ENCODE measurements at places on chromosomes 16 and 17.
A peak's percentile ranks its signal among the peaks of the same experiment; 100 is the strongest.

GRCh38 chr17:78647032-78647431 is 69.8 kb upstream of the DNAH17 start:
- no peak for DNase-seq

DNA sequence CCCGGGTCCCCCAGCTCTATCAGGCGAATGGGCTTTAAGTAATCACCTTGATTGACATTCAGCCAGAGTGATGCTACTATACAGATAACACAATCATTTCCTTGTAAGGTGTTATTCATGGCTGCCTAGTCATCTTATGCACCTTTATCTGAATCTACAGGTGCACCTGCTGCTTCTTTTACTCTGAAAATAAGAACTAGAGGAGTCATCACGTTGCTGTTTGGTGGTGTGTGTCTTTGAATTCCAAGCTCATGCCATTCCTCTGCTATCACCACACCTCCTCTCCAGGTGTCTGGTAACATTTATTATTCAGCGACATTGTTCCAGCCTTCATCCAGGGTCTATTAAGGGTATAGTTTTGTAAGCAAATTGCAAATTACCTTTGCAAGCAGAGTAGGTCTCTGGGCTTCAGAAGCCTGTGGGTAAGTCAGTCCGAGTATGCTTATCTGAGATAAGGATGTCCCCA is 51.9 kb downstream of the NOS2 start:
- DNase-seq = no peak

- DNase-seq = no peak
Observed at GRCh38 chr17:80803451-80804428, 187.9 kb upstream of the CHMP6 start.

- DNase-seq = no peak
Observed at GRCh38 chr17:10439816-10440215, 18.1 kb upstream of the MYH8 start.

GRCh38 chr17:61555127-61555566 is 35.9 kb downstream of the NACA2 start:
- DNase-seq = no peak

DNA sequence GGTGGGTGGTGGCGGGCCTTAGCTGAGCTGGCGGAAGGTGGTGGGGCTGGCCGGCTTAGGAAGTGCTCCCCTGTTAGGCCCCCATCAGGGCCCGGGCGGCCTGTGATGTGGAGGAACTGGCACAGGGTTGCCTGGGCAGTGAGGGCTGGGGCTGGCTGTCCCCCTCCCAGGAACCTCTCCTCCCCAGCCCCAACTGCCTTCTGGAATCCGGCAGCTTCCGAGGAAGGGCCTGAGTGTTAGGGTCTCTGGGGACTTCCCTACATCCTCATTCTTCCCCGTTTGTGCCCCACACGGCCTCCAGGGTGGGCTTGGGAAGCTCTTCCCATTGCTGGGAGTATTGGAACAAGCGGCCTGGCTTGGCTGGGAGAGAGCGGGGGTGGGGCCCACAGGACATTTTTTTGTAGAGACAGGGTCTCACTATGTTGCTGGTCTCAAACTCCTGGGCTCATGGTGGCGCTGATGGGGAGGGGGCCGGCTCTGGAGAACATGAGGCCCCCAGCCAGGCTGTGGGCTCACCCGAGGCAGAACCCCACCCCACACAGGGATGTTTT is 89.9 kb upstream of the CIBAR2 start:
- no peak for DNase-seq

GRCh38 chr16:84423416-84423837 is 55.1 kb downstream of the ATP2C2 start:
- DNase-seq = no peak

GRCh38 chr17:38967290-38967738 is at the start of gene FBXO47:
FBXO47 (minus strand) TSS chr17:38967403; CDS start chr17:38963025, 4,378 bp downstream.
- peak; percentile 97 for DNase-seq

GRCh38 chr16:89491238-89491869 is 993 bp upstream of the ANKRD11 start:
- no peak for DNase-seq

DNA sequence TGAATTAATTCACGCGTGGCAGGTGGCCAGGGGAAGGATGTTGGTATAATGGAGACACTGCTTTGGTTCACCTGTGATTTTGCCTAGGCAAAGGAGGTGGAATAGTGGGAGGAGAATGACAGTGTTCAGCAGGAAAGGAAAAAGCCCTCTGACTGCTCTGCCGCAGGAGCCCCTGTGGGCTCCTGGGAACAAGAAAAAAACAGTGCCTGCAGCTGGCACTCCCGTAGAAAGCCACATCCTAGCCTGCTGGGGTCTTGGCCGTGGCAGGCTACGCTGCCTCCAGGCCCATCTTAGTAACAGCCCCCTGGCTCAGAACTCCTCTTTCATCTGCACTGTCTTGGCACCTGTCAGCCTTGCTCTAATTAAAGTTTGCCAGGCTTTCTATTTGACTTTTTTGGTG is 20.6 kb downstream of the ADORA2B start:
- no peak for DNase-seq

DNA sequence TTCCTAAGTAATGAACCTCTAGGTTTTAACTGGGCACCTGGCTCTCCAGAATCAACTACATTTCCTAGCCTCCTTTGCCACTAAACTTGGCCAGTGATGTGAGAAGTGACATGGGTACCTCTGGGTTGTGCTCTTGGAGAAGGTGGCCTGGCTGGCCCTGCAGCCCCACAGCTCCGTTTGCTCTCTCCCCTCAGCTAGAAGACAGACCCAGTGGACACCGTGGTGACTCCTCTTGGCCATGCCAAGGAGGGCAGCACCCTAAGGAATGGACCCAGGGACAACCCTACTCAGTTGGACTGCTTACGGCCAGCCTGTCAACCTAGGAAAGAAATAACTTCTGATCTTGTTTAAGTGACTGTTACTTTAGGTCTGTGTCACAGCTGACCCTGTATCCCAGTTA is 151.4 kb downstream of the TMEM132E start:
- DNase-seq = no peak

GRCh38 chr17:16989953-16990860 is 18.3 kb upstream of the TNFRSF13B start:
- no peak for DNase-seq

DNA sequence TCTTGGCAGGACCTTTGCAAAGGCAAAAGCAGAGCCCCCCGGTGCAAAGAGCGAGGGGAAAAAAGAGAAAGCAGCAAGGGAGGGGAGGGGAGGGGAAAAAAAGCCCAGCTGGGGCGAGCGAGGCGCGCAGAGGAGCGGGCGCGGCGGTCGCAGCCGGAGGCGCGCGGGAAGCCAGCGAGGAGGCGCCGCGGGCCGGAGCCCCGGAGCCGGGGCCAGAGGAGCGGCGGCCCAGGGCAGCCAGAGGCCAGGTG is 129 bp downstream of the IRX5 start:
- DNase-seq = no peak

- no peak for DNase-seq
Observed at GRCh38 chr17:57113011-57113410, 28.0 kb downstream of the AKAP1 start.

DNA sequence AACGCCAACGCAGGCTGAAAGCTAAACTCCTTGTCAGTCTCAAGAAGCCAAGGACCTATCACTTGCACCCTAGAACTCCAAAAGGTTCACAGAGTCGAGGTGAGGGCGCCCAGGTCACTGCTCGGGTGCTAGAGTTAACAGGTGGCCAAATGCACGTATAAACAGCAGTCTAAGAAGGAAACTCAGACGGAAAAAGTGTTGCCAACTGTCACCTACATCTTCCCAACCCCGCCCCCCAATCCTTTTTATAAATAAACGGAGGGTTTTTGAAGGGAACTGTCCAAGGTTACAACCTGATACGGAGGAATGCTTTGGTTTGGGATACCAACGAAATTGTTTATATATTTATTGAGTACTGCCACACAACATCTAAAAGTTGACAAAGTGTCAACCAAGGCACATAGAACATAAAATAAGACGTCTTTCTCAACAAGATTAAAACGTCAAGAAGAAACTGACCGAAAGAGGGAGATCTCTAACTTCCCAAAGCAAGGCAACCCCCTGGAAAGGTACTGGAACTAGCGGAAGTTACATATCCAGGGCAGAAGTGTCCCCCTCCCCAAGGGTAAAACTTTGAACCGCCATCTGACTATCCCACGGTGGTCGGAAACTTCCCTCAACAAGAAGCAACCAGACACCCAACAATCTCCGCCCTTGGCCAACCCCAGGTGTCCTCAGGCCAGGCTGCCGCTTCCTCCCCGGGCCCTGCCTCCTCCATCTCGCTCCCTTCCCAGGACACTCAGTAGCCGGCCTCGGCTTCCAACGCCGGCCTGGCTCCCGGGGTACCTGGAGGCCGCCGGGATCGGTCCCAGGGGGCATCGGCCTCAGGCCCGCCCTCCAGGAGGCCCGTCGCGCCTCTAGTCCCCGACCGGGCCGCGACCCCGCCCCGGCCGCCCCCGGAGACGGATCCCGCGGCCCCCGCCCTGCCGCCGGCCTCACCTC is 982 bp downstream of the SPAG9 start:
- peak; percentile 43 for DNase-seq

- DNase-seq = no peak
Observed at GRCh38 chr17:78151514-78152008, 5.4 kb downstream of the C17orf99 start.

DNA sequence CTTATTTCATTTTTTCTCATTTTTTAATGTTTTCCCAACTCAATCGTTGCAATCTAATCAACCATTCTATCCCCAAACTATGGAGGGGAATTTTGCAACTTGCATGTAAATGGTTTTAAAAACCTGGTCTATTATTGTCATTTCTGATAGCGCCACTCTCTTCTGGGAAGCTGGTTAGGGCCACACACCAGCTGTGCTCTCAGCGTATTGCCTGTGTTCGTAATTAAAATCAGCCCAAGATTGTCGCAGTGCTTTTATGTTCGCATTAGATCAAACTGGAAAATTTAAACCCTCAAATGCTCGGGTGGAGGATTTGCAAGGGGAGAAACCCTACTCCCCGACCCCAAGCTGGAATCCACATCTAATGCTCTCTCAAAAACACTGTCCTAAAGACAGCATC is 123.5 kb upstream of the CACNG5 start:
- no peak for DNase-seq

DNA sequence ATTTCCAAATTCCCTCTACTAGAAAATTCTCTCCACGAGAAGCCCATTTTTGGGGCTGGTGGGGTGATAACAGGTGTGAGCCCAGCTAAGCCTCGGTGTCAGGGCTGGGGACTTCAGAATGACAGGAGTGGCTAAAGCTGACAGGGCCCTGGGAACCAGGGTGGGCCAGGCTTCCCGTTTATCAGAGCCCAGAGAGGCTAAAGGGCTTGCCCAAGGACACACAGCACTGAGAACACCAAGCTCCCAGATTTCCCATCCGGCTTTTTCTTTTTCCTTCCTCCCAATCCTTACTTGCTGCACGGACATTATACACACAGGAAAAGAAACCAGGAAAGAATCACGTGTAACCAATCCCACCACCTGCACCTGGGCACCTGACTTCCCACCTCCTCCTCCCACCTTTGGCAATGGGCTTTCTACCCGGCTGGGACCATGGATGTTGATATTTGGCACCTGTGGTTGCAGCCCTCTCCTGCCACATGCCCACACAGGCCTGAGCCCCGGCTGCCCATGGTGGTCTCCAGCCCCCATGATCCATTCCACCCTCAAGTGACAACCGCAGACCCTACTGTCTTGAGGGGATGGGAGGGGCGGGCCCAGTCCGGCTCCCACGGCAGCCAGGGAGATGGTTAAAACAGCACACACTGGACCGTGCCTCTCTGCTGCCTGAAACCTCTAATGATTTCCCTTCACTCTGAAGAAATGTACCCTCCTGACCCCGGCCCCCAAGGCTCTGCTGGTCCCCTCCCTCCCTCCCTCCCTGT is 78.9 kb downstream of the ENGASE start:
- DNase-seq = no peak

DNA sequence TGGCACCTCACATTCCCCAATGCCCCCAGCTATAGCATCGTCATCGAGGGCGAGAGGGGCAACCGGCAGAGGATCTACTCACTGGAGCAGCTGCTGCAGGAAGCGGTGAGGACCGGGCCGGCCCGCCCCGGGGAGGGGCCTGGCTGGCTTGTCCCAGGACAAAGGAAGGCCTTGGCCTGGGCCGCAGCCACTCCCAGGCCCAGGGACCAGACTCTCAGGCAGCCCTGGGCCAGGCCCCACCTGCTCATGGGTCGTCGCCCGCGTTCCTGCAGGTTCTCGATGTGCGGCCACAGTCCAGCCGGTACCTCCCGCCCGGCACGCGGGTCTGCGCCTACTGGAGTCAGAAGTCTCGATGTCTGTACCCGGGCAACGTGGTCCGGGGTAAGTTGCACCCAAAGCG is 53.4 kb downstream of the ACTG1 start:
- DNase-seq = no peak

DNA sequence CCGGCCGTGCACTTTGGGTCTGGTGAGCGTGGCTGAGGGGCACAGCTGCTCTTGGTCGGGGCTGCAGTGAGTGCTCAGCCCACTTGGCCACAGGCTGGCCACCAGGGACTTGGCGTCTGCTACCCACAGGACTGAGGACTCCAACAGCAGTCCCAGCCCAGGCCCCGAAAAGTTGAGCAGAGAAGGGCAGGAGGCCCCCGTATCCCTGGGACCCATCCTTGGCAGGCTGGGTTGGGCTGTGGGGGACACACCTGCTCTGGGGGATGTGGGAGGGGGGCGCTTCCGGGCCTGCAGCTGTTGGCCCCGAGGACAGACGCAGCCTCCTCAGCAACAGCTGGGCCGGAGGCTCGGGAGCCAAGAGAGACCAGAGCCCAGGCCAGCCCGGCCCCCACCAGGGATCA is 19.4 kb upstream of the SSTR5 start:
- DNase-seq = no peak

DNA sequence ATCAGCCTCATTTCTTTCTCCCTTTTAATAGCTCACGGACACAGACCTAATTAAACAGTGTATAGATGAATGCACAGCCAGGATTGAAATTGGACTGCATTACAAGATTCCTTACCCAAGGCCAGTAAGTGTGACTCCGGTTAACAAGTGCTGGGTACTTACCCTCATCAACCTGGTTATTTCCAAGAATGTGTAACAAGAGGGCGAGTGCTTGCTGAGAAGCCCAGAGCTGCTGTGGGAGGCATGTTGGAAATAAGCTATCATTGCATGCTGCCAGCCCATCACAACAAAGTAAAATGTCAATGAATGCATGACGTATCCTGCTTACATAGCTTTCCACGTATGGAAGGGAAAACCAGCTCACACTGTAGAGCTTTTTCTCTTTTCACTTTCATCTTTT is 19.5 kb downstream of the LYRM1 start:
- DNase-seq = no peak

GRCh38 chr16:72302332-72302731 is 130.4 kb upstream of the PMFBP1 start:
- no peak for DNase-seq

Measured in testis (tissue), 5 donors.